Stimulated activated CD8-positive, alpha-beta memory T cell treated with anti-CD3 and anti-CD28 coated beads, Interleukin-7, amount 100 ng/mL, for 1 hour (primary cell): ENCODE measurements at places on chromosomes 3 and 15.

DNA sequence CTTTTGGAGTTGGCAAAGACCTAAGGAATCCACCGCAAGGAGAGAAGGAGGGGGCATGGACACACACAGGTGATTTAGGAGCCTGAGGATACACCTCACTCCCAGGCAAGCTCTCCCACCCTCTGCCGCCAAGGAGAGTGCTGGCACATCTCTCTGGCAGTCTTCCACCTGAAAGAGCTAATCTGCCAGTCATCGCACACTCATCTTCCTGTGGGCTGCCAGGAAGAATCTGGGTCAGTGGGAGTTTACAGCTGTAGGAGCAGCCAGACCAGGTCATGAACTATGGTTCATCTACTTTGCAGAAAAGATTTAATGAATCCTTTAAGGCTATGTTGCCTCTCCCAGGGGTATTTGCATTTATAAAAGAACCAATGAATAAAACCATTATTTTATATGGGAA is 170.6 kb upstream of the TSC22D2 start:
- no peak for DNase-seq

DNA sequence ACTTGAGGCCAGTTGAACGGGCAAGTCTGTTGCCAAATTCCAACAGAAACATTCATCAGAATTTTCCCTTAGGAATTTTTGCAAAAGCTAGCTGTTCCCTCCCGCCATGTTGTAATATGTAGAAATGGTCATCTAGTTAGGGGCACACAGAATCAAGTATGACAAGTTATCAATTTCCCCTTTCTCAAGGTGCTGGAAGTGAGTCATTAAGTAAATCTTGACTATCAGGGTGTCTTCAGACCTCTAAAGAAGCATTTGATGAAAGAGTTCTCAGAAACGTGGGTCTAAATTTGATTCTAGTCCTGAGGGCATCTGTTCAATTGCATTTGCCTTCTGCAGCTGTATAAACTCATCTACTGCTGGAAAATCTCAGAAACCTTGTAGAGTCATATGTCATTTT is 123.4 kb upstream of the FRMD4B start:
- no peak for DNase-seq

GRCh38 chr3:191391861-191392808 is 61.8 kb upstream of the UTS2B start:
- no peak for DNase-seq

GRCh38 chr3:169965562-169966427 is 812 bp upstream of the SEC62 start:
- no peak for DNase-seq

DNA sequence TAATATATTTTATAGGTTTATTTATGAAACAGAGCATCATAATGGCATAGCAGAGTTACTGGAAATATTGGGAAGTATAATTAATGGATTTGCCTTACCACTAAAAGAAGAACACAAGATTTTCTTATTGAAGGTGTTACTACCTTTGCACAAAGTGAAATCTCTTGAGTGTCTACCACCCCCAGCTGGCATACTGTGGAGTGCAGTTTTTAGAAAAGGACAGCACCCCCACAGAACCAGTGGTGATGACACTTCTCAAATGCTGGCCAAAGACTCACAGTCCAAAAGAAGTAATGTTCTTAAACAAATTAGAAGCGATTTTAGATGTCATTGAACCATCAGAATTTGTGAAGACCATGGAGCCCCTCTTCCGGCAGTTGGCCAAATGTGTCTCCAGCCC is 58.1 kb downstream of the DNAH1 start:
- DNase-seq, result no peak

DNA sequence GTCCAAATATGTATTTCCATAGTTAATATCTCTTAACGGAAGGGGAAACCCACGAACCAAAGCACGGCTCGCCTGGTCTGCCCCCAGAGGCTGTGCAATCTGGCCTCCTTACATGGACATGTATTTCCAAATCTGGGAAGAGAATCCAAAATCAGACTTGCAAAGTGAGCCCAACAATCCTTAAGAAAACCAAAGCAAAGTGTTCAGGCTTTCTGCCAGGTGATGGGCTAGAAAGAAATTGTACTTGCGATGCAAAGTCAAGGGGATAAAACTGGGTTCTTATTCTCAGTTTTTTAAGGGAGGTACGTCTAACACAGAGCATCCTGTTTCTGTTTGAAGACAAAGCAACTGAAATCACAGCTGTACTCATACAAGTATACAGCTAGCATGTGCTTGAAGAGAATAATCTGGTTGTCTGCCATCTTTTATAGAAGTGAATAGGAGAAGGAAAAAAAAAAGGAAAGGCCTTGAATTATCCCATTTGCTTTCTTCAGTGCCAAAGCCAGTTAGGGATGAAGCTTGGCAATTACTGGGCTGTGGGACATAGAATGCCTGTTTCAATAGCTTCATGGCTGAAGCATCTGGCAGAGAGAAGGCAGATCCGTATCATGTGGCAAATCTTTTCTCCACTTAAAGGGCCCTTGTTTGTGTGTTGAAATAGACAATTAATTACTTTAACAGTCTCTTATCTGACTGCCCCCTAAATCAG is 48.4 kb downstream of the LRIG1 start:
- no peak for DNase-seq

GRCh38 chr15:70870051-70870450 is 16.1 kb upstream of the LARP6 start:
- no peak for DNase-seq

- no peak for DNase-seq
These were observed 25.2 kb downstream of the UBE2E1 start for GRCh38 chr3:23830869-23831484.

- no peak for DNase-seq
These were observed 63.9 kb downstream of the IMPG2 start for GRCh38 chr3:101256511-101256910.

- DNase-seq, result no peak
These were observed 108.8 kb downstream of the TOP2B start for GRCh38 chr3:25555695-25556437.
